Karpas-422 (cell line): ENCODE measurements at places on chromosomes 4 and X.

DNA sequence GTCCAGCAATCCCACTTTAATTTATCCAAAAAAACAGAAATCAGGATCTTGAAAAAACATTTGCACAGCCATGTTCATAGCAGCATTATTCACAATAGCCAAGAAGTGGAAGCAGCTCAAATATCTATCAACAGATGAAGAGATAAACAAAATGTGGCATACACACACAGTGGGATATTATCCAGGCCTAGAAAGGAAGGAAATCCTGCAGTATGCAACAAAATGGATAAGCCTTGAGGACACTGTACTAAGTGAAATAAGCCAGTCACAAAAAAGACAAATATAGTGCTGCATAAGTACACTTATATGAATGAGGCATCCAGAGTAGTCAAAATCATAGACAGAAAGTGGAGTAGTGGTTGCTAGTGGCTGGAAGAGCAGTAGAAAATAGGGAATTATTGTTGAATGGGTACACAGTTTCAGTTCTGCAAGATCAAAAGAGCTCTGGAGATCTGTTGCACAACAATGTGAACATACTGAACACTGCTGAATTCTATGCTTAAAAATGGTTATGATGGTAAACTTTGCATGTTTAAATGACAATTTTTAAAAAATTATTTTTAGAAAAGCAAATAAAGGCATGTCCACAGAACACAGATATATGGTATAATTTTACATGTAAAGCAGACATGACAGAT is 25.6 kb downstream of the CHM start:
- peak; percentile 58 for DNase-seq

DNA sequence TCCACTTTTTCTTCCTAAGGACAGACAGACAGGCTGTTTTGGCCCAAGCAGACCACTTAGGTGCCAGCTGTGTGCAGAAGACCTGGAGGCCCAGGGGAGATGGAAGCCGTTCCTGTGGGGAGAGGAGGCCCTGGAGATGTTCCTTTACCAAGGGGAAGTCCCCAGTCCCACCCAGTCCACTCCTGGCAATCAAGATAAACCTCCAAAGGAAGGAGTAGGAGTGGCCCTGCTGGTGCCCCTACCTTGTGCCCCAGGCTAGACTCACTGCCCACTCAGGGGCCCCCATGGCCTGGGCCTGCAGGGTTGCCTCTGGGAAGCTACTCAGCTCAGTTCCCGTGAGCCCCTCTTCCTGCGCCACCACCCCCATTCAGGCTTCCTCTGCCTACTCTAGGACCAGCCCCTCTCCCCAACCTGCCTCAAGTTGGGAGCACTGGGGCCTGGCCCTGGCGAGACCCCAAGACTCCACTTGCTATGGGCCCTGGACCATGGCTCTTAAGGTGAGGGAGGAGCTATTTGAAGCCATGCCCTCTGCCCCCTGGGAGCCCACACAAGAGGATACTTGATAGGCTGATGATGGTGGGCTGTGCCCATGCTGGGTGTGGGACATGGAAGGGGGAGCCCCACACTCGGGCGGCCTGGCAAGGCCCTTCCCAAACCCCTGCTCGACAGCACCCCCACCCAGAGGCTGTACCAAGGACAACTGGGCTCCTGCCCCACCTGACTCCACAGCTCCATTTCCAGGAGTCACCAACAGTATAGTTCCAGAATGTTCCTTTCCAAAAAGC is 24.8 kb upstream of the RNF4 start:
- DNase-seq: no peak

DNA sequence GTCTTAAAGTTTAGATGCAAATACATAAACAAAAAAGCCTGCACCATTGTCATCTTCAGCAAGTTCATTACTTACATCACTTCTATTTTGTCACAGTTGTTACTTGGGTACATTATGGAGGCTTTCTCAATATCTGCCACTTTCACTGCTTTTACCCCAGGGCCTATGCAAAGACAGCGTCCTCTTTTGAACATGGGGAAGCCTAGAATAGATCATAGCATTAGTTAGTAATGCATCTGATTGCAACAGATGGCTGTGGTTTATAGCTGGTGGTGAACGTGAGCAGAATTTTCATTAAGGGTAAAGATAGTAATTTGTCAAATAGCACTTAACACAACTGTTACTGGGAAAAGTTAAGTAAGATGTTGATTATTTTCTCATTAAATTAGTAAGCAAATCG is 729 bp downstream of the CXCL11 start:
- DNase-seq: peak; percentile 74

GRCh38 chrX:115525486-115525885 is 35.5 kb upstream of the PLS3 start:
- DNase-seq: no peak

- no peak for DNase-seq
Measured at GRCh38 chr4:124065936-124066335, 646.6 kb downstream of the ANKRD50 start.

- DNase-seq: no peak
Measured at GRCh38 chr4:154738426-154738825, 5.4 kb upstream of the LRAT start.

DNA sequence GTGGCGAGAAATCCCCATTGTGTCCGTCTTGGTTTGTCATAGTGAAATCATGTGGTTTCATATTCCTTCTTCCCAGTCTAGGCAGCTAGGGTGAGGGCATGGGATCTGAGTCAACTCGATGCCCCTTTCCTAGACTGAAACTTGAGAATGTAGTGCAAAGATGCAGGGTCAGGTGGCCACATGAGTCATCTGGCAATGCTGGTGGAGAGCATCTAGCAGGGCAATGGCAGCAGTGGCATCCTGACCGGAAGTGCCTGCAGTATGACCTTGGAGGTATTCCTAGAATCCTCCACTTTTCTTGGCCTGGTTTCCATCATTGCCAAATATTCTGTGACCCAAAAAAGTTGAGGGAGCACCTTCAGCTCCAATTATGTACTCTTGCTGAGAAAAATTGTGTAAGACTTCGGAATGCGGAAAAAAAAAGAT is 39.1 kb upstream of the TMEM184C start:
- no peak for DNase-seq

DNA sequence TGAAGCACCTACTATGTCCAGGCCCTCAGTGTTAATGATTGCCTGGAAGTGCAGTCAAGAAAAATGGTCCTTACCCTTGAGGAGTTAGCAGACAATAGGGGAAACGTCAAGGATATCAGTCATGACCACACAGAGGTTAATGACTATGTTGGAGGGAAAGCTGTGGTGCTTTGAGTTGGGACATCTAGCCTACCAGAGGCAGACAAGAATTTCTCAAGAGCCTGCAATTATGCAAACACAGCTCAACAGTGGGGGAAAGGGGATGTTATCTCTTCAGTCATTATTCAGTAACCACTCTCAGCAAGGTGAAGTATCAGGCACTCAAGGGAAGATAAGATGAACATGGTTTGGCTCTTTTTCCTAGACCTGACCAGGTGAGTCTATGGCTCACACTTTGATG is 7.0 kb upstream of the FGFBP1 start:
- no peak for DNase-seq

DNA sequence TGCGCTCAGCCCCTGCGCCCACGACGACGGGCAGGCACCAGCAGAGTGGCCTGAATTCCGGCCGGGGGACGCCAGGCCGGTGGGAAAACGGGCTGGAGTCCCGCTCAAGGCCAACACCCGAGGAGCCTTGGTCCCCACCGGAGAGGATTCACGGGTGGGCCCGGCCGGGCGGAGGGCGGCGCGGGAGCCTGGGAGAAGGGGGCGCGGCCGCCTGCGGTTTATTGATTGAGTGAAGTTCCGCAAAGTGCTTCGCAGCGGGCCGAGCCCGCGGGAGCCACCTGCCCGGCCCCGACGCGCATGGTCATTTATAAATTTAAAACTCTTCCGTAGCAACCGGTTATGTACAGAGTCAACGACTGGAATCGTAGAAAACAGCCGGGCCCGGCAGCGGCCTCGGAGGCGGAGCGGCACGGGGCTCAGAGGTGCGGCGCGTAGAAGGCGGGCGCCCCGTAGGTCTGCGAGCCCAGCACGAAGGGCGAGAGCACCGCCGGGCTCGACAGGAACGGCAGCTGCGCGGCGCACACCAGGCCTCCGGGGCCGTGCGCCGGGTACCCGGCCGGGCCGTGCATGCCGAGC is 3.6 kb downstream of the NKX1-1 start:
- DNase-seq: no peak

DNA sequence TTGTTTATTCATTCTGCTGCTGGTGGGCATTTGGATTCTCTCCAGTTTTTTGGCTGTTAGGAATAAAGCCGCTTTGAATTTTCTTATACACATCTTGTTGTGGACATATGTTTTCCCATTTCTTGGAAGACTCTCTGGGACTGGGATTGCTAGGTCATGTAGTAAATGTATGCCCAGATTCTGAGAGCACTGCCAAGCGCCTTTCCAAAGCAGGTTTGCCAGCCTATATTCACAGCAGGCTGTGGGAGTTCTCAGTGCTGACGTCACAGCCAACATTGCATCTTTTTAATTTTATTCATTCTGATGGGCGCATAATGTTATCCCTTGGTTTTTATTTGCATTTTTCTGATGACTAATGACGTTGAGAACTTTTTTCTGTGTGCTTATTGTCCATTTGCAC is 24.1 kb downstream of the TMEM271 start:
- DNase-seq: no peak

- no peak for DNase-seq
Measured at GRCh38 chr4:19684084-19684483, 567.6 kb upstream of the SLIT2 start.

DNA sequence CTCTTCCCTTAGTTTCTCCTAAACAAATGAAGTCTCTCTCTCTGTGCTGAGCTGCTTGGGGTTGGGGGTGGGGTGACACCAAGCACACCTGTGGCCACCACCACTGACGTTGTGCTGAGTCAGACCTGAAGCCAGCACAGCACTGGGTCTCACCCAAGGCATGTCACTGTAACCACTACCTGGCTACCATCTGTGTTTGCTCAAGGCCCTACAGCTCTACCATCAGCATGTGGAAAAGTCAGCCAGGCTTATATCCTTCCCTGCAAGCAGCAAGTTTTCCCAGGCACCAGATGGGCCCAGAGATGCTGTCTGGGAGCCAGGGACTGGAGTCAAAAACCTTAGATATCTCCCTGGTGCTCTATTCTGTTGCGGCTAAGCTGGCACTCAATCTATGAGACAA is 6.9 kb downstream of the CXCL10 start:
- DNase-seq: no peak

DNA sequence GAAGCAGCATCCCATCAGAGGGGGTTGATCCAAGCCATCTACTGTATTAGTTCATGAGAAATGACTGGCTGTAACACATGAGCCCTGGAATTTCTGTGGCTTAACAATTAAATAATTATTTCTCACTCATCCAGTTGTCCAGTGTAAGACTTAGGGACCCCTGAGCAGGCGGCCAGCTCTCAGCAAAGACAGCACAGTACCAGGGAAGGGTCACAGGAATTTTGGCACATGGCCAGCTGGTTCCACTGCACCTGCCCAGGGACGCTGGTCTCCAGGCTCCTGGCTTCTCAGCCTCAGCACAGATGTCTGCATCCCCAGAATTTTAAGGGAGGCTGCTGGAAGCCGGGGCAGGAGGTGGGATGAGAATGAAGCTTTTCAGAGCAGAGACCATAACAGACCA is 93.7 kb upstream of the DHRSX start:
- no peak for DNase-seq

GRCh38 chrX:110277609-110278008 is 40.3 kb downstream of the AMMECR1 start:
- no peak for DNase-seq

DNA sequence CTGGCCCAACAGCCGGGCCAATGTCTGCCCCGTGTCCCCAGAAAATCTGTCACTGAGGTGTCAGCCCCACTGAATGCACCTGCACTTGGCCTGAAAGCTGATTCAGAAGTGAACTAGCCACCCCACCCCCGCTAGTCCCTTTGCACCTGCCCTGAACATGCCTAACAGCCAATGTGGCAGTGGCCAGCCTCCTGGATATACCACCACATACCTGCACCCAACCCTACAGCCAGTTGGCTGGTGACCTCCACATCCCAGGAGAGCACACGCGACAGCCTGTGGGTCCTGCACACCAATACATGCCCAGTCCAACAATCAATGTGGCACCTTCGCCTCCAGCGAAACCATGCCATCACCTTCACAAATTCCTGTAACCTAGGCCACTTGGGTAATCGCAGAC is 116.7 kb downstream of the GALNTL6 start:
- no peak for DNase-seq

- DNase-seq: no peak
Measured at GRCh38 chr4:171742436-171742835, 70.8 kb upstream of the GALNTL6 start.

- no peak for DNase-seq
Measured at GRCh38 chr4:136863756-136864155, 668.5 kb downstream of the PCDH18 start.

- peak; percentile 45 for DNase-seq
Measured at GRCh38 chrX:39826813-39827543, 270.8 kb downstream of the BCOR start.

GRCh38 chr4:68076194-68076593 is 53.5 kb downstream of the TMPRSS11F start:
- DNase-seq: peak; percentile 42

DNA sequence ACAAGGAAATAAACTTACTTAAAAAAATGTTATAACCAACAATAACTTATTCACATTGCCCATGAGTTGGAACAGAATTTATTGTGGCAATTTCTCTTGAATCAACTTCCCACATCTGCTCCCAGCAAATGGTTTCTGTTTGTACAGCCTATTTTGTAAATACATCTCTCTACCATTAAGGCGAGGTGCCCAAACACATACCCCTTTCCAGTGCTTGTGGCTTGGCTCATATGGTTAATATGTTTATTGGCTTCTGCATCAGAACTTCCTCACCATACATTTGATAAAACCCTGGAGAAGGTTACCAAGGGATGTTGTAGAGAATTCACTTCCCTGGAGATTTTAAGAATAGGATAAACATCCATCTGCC is 207.1 kb downstream of the SOWAHB start:
- no peak for DNase-seq

- DNase-seq: no peak
Measured at GRCh38 chrX:136733613-136734012, 47.1 kb downstream of the ARHGEF6 start.

GRCh38 chrX:63686878-63687714 is 97.9 kb downstream of the ARHGEF9 start:
- DNase-seq: peak; percentile 81

GRCh38 chr4:128979934-128980333 is 113.4 kb downstream of the SCLT1 start:
- DNase-seq: no peak

- no peak for DNase-seq
Measured at GRCh38 chrX:53606456-53606855, 80.1 kb downstream of the HUWE1 start.

DNA sequence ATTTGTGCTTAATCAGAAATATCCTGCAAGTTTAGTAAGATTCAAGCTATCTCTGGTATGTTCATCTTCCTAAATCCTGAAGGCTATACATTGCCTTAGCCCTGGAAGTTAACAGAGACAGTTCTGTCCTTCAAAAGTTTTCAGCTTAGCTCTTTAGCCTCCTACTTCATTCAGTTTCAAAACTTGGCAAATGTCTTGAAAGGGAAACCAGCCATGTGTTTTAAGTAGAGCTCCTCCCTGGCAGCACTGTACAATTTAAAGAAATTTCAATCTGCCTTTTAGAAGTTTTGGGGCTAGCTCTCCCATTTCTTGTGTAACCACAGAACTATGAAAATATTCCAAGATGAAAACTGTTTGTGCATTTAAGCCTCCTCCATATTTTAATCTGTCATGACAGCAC is 47.0 kb downstream of the FANCB start:
- no peak for DNase-seq

- DNase-seq: no peak
Measured at GRCh38 chr4:78585633-78586032, 34.1 kb downstream of the ANXA3 start.
